ENCODE measurements at places on chromosomes 7 and 10.

GRCh38 chr10:116278846-116279245, 5.8 kb upstream of the GFRA1 start:
- DNase-seq: no peak

DNA sequence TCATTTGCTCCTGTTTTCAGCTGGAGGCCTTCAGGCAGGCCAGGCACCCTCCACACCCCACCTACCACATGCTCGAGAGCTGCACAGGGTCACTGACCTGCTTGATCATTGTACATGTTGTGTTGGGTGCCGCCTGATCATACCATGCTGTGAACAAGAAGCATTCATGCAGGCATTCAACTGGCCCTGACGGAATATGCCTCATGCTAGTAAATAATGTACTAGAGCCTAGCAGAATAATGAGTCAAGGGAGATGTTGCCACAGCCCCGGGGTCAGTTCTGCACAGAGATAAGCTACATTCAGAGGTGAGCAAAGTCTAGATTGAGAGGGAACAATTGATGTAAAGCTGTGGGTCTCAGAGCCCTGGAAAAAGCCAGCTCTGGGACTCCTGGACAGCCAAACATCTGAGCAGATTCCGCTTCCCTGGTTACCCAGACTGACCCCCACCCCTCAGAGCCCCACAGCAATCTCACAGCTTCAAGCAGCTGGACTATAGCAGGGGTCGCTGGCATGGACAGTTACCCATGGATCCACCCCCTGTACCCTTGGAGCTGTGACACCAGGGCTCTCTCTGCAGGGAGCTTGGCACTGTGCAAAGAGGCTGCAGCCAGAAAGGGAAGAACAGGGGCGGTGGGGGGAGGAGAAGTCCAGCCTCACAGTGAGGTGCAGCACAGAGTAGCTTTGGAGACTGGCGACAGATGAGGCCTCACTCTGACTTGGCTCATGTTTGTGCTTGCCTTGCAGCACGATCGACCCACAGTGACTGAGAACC, 86.6 kb downstream of the FRMPD2 start:
- no peak for DNase-seq

DNA sequence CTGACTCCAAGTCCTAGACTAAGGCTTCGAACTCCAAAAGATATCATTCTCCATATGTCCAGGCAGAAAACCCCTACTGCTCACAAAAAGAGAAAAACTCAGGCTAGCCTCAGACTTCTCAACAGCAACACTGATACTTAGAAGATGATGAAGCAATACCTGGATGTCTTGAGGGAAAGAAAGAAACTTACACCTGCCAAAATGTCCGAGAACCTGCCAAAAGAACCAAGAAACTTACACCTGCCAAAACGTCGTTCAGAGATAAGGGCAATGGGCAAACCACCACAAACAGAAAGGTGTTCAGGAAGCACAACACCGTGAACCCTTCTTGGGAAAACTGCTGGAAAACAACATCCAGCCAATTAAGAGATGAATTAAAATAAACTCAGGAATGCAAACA, 15.3 kb downstream of the ABLIM1 start:
- DNase-seq: no peak

DNA sequence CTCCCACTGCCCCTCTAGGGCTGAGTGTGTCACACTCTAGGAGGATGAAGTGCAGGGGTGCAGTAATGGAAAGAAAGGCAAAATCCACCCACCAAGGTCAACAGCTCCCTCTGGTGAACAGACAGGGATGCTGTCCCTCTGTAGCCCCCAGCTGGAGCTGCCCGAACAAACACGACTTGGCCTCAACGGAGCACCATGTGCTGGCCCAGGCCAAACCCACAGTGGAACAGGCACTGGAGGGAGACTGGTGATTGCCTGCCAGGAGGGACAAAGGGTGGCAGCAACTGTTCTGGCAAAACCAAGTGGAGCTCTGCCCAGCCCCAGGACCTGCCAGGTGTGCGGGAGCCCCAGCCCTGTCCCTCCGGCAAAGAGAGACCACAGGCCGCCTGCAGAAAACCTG, 20.7 kb downstream of the PDIA4 start:
- no peak for DNase-seq

GRCh38 chr7:112986256-112987031, 100.2 kb downstream of the GPR85 start:
- DNase-seq: no peak

GRCh38 chr7:133985300-133985699, 141.8 kb upstream of the LRGUK start:
- DNase-seq: no peak

GRCh38 chr10:12638103-12638502, 288.8 kb downstream of the CAMK1D start:
- DNase-seq: no peak

DNA sequence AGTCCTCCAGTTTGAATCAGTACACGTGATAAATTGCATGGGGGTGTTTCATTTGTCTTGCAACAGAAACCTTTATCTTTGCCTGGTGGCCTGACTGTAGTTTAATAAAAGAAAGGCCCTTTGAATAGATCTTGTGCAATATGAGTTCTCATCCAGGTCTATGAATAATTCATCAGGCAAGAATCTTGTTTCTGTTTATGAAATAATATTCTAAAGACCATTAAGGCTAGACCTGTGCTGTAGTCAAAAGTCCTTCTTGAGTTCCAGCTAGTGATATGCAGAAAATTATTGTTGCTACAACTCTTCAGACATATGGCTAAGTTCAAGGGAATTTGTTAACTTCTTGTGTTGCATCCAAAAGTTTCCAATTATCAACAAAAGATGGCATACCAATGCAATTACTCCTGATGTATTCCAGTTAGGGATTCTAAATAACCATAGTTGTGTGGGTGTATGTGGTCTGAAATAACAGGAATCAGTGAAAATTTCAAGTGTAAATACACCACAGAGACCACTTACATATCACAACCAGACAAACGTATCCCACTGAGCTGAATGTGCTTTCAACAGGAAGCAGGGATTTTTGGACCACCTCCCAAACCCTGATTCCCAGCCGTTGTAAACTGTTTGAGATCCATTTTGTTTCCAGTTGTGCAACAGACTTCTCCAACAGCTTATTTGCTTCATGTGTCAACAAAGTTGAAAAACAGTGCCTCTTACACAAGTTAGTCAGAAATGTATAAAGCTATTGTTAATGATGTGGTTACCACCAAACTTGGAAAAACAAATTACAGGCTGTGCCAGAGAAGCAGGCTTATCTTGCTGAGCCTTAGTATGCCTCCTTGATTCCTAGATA, 54.7 kb upstream of the BICC1 start:
- no peak for DNase-seq

DNA sequence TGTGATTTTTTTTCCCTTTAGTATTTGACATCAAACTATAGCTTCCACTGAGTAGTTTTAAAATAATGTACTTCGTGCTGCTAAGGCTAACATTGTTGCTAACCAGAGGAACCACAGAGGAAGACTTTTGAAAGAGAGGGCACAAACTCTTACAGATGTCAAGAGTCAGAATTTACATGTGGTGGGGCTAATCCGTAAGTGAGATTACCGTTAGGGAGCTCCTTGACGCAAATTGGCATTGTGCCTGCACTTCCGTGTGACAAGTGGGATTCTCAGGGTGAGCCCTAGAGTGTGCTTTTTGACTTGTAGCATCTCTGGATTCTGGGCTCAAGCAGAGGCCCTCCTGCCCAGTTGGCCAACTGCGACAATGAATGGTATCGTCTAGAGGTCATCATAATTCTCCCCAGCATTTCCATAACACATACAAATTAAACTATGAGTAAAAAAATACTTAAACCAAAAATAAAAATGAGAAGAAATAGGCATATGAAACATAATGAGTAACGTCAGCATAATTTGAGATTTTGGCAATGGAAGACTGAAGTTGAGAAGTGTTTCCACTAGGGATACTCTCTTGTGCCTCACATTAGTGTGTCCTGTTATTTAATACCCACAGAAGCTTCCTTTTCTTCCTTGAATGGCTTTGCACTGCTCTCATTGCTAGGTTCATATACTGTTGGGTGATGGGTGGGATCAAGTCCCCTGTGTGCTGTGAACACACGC, 164.0 kb downstream of the SDK1 start:
- DNase-seq: no peak
